HFFc6 (cell line): ENCODE measurements at places on chromosomes 1 and 21.

DNA sequence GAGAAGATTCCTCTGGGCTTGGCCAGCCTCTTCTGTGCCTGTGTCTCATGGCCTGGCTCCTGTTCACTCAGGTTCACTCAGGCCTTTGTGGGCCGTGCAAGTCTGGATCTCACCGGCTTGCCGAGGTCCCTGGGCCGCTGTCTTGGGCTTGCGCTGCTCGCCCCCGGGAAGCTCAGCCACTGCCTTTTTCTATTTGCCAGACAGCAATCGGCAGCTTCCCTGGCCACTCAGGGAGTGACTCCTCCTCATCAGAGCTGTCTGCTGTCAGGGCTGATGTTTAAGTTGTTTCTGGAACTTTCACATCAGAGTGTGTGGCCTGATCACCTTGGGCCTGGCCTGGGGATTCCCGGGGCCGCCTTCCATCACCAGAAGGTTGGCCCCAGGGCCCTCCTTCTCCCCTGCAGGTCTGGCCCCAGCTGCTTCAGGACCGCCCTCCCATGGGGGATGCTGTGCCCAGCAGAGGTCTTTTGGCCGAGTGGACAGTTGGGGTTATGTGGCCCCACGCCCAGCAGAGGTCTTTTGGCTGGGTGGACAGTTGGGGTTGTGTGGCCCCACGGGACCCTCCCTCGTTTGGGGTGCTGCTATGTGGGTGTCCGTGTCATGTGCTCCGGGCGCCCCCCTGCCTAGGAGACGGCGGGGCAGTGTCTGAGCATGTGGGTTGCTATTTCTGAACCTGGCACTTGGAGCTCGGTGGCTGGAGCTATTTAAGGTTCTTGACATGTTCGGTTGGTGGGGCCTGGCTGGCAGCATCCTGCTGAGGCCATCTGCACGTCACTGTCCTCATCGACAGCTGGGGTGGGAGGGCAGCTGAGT, 12.5 kb downstream of the SLX9 start:
- no peak for DNase-seq

- DNase-seq = no peak
Measured at GRCh38 chr1:184425449-184426277, 38.8 kb downstream of the C1orf21 start.

DNA sequence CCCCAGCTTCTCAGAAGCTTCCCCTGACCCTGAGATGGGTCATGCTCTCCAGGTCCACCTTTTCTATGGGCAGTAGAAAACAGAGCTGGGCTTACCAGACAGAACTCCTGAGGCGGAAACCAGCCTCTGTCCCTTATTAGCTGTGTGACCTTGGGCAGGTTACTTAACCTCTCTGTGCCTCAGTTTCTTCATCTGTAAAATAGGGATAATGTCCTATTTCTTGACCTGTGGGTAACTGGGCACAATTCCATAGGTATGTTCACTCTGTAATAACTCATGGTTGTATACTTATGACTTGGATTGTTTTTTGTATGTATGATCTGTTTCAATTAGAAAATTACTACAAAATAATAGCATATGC, 57.1 kb upstream of the EDN2 start:
- no peak for DNase-seq

GRCh38 chr1:178086294-178086693, 7.6 kb upstream of the RASAL2 start:
- DNase-seq = no peak

DNA sequence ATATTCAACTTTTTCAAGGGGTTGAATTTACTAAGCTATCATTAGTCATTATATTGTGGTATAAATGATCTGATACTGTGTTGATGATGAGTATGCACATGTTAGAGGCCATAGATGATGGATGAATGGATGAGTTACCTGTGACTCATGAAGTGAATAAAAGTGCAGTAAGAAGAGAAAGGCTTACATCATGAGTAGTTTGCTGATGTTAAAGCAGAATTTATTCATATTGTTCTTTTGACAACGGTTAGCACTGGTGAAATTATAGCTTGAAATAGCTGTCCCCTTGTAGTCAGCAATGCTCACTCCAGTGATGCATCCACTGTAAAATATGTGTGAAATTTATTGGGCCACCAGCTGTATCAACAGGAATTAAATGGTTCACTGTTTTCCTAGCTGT, 541.0 kb upstream of the ZRANB2 start:
- peak; percentile 54 for DNase-seq

DNA sequence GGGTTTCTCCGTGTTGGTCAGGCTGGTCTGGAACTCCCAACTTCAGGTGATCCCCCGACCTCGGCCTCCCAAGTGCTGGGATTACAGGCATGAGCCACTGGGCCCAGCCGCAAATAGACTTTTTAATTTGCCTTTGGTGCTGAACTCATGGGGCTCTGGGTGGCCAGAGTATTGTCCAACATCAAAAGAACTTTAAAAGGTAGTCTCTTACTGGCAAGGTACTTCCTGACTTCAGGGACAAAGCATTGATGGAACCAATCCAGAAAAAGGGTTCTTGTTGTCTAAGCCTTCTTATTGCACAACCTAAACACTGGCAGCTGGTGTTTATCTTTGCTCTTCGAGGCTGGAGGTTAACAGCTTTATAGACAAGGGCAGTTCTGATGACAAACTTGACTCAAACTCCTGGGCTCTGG, 3.8 kb upstream of the KTI12 start:
- no peak for DNase-seq
